ENCODE measurements at places on chromosomes 16 and 17.

DNA sequence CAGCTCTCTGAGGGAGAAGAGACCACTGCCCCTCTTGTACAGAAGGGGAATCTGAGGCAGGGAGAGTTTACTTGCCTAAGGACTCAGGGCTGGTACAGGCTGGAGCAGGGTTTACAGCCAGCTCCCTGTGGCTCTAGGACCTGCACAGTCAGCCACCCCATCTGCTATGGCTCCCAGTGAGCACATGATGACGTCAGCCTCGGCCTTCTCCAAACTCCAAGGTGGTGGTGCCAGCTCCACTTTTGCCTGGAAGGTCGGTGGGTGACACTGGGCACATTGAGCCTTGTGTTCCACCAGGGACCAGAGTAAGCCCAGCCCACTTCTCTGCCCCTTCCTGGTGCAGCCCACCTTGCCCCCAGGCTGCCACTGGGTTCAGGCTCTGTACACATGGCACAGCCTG lies 202.2 kb downstream of the ENGASE start:
- DNase-seq: no peak

DNA sequence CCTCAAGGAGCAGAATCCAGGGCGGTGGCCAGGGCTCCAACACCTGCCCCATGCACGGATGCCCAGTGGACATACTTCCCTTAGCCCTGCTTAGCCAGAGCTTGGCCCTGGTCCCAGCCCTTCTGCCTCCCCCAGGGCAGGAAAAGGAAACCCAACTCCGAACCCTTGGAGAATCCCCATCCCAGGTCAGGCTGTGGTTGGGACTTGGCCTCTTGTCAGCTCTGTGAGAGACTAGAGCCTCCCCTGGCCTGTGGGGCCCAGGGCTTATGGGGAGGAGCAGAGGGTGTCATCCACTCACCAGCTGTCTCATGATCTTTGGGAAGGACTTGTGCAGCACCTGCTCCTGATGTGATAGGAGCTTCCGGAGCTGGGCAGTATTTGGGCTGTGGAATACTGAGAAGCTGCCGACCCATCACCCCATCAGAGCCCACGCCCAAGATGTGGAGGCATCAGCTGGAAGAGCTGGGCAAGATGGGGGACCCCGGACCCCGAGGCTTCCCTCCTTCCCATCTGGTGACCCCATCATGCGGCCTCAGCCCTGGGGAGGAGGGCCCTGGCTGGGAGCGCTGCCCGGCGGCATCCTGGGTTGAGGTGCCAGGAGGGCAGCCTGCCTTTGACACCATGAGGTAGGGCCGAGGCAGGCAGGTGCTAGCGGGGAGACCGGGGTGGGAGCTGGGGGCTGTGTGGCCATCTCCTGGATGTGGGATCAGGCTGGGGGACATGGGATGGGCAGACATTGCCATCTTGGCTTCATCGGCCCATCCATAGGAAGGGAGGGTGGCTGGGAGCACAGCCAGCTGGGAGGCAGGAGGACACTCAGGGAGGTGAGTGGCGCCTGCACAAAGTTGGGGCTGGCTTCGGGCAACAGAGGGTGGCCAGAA lies 45.1 kb downstream of the TNFRSF13B start:
- DNase-seq: peak; percentile 30

DNA sequence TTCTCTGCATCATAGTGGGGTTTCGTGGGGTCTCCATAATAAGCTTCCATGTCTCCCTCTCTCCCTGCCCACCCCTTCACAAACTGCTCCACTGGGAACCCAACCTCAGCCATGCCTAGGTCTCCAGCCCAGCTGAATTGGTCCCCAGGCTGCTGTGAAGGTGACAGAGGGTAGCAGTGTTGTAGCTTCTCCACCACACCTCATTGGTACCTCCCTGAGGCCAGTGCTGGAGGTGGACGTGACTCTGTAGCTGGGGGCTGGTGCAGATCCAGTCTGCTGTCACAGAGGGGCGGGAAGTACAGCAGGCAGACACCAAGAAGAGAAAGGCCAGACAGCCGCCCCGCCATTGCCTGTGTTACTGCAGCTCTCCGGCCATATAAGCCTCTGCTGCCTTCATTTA lies 82.1 kb downstream of the OR1D5 start:
- DNase-seq: no peak

DNA sequence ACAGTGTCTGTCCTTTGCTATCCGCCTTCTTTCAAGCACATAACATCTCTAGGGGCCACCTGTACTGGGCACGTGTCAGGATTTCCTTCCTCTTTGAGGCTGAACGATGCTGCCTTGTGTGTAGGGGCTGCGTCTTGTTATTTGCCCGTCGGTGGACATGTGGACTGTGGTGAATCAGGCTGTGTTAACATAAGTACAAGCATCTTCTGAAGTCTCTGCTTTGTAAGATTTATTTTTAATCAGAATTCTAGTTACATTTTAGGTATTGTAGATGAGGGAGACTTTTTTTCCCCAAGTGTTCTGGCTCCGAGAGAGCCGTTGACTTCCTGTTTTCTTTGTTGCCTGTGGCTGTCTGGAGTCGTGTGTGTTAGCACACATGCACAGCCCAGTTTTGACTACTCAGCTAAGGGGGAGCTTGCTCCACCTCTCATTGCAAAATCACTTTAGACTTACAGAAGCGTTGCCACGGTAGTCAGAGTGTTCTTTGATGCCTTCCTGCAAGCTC lies 26.1 kb downstream of the SPG7 start:
- DNase-seq: peak; percentile 14

DNA sequence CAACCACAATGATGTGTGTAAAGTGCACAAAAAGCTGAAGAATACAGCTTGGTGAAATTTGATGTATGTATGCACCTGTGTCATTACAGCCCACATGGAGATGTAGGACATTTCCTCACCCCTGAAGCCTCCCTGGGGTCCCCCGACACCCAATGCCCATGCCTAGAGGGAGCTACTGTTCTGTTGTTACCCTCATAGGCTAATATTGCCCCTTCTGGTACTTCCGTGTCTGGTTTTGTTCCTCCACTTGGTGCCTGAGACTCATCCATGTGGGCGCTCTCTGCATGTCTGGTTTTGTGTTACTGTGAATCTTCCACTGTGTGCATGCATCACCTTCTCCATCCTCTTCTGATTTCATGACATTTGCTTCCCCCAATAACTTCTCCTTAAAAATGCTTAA lies 18.6 kb downstream of the TNFRSF13B start:
- DNase-seq: no peak

DNA sequence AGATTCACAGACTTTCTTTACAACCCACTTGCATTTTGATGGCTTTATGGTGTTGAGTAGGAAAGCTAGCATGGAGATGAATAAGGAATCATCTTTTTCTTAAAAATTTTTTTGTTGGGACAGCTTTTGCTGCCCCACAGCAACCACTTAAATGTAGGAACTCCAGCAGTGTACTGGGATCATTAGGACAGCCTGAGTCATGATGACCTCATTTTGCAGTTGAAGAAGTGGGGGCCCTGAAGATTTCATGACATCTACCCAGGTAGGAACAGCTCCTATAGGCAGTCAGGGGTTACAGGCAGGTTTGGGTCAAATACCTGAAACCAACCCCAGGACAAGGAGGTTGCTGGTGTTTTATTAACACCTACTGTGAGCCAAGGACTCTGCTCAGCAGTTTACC lies 2.1 kb downstream of the METTL22 start:
- DNase-seq: no peak

- no peak for DNase-seq
Measured at GRCh38 chr17:64984181-64984580, 64.9 kb upstream of the LRRC37A3 start.

GRCh38 chr17:47802341-47803022 lies 19.1 kb downstream of the OSBPL7 start:
- DNase-seq: peak; percentile 67

GRCh38 chr17:12390631-12391030 lies 275.1 kb upstream of the MYOCD start:
- no peak for DNase-seq

DNA sequence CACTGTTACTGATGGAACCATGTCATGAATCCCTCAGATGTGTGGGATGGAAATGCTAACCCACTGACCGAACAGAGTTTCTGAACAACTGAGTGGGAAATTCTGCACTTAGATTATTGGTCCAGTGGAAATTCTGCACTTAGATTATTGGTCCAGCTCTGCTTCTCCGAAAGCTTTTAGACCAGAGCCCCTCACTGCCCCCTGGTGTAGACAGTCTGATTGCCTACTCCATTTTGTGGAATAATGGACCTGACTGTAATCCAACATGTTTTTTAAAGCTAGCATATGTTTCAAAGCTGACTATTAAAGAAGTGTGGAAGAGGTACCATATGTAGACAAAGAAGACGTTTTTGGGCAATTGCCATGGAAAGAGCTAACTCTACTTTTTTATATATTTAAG lies 50.3 kb upstream of the TBX2 start:
- no peak for DNase-seq

DNA sequence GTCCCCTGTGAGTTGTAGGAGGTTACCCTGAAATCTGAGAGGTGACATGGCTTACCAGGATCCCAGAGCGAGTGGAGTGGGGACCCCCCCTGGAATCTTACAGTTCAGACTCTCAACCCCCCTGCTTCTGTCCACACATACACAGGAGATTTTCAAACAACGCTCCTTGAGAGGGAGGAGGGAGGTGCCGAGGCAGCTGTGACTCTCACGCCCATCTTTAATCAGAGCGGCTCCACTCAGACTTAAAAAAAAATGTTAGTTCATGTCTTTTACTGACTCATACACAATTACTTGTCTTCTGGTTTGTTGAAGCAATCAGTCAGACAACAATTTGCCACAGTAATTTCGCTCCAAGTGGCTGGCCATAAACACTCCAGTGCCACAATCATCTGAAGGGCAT lies 15.4 kb upstream of the TMEM220 start:
- DNase-seq: peak; percentile 23

- DNase-seq: peak; percentile 40
Measured at GRCh38 chr16:83847371-83848225, 39.8 kb downstream of the HSBP1 start.

DNA sequence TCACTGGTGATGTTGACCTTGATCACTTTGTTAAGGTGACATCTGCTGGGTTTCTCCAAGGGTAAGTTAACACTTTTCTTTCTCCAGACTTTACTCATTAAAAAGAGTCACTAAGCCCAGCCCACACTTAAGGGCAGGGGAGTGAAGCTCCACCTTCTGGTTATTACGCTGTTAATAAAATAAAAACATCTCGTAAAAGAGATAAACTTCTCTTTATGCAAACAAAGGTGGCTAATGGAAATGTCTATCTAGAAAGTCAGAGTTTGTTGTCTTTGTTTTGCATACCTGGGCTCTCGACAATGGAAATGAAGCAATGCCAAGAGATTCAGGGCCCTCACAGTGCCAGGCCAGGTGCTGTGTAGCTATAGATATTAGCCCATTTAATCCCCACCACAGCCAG lies 134.4 kb downstream of the ZFHX3 start:
- no peak for DNase-seq

DNA sequence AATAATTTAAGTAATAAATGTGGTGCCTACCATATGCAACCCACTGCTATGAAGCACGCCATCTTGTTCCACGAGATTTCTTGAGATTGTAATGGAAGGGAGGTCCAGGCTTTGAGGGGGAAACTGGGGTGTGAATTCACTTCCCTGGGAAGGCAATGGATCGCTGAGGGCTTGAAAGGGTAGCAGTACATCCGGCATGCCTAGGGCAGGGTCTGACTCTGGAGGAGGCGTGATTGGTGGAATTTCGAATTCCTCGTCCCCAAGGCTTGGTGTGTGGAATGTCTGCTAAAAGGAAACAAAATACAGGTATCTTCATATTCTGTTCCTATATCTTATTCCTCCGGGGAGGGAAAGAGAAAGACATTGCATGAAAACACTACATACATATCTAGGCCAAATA lies 83.0 kb downstream of the TOX3 start:
- DNase-seq: no peak

- no peak for DNase-seq
Measured at GRCh38 chr16:89709716-89710432, 8.4 kb upstream of the SPATA2L start.

- no peak for DNase-seq
Measured at GRCh38 chr17:63700528-63701455, 867 bp upstream of the LIMD2 start.

GRCh38 chr16:56947604-56947995 lies 14.2 kb upstream of the CETP start:
- no peak for DNase-seq

DNA sequence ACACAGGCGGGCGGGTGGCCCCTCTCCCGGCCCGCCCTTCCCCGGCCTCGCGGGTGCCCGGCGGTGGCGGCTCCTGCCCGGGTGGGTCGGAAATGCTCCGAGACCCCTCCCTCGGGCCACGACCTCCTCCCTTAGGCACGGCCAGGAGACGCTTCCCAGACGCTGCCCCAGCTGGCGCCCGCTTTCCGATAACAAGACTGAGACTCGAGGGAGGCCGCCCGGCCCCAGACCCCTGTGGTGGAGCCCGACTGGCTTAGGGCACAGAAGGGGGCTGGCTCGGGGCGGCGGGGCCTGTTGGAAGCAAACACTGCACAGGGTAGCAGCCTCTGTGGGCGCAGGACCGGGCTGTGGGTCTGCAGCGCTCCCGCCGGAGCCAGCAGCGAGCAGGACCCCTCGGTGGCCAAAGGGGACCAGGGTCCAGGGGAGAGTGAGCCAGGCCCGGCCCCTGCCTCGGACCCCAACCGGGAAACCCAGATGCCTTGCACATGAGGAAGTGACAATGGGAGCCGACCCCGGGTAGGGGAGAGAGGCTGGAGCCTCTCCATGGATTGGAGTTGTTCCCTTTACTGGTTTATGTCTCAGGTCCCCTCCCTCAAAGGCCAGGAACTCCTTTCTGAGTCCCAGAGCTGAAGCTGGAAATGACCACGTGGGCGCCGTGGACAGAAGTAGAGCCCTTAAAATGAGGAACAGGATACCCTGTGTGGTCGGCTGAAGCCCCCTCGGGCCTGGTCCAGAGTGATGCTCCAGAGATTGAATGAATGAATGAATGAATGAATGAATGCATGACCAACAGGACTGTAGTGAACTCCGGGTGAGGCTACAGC lies 19.8 kb upstream of the ADCY7 start:
- DNase-seq: no peak
